ENCODE measurements at places on chromosomes 5 and 9.

GRCh38 chr5:134993161-134993560 lies 25.5 kb downstream of the CATSPER3 start:
- no peak for DNase-seq

DNA sequence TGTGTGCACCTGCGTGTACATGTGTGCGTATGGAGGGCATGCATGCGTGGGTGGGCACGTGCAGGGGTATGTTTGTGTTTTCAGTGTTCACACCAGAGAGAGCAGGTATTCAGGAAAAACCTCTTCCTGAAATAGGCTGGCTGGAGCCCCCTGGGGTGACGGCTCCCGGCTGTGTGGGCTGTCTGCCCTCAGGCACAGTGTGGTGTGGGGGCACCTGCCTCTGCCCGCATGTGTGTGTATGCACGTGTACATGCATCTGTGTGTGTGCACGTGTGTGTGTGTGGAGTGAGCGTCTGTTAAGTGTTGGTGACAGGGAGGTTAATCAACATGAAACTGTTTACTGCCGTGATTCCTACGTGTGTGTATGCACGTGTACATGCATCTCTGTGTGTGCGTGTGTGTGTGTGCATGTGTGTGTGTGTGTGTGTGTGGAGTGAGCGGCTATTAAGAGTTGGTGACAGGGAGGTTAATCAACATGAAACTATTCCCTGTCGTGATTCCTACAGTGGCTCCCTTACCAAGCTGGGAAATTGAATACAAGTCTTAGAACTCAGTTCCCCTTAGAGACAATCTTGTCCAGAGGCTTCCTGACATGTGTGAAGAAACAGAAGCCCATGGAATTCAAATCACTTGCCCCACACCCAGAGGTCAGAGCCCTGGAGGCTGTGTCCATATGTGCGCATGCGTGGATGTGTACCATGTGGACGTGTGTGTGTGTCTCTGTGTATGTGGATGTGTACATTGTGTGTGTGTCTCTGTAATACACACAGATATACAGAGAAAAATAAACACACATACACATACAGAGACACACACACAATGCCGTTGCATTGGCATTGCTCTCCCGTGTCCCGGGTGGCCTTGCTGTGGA lies 372.4 kb upstream of the IRX4 start:
- DNase-seq, result no peak

GRCh38 chr9:3733039-3733408 lies 207.2 kb upstream of the RFX3 start:
- no peak for DNase-seq

DNA sequence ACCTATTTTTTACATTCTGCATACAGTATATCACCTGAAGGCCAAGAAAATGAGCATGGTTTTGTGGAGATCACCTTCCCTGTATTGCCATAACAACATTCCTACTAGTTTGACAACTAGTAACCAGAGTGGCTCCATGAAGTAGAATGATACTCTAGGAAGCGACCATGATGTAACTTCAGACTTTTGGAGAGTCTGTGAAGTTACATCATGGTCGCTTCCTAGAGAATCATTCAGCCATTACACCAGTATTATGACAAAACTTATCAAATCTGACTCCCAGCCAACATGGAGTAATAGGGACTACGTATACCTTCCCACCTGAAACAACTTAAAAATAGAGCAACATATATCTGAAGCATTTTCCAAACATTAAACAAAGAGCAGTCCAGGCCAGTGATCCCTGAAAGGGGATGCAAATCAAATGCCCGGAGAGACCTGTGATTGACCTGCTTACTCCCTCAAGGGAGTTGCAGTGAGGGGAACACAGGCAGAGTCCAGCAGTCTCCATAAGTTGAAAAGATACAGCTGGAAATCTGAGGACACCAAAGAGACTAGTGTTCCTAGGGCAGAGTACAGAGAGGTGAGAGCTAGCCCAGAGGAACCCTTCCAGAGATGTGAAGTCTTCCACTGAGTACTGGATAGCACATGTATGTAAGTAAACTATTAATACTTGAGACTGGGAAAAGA lies 7.8 kb downstream of the ECM2 start:
- DNase-seq, result no peak

- DNase-seq, result no peak
Observed at GRCh38 chr5:63032343-63032742, 453.7 kb downstream of the LRRC70 start.

All from skeletal muscle cell (primary cell).